ENCODE measurements at places on chromosomes 3 and 15.

DNA sequence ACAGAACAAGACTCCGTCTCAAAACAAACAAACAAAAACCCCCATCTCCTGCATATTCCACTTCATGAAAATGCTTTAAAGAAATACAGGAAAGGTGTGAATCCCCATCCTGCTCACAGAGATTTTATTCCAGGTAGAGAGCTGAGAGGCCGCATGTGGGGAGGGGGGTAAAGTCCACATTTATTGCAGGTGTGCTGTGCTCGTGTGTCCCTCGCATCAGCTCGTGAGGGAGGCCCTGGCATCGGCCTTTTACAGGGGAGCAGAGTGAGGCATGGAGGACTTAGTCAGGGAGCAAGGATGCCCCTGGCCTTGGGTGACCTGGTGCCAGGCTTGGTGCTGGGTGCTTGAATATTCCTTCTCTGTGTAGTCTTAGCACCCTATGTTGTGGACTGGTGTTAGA is 413.5 kb upstream of the C2CD4B start:
- no peak for DNase-seq

DNA sequence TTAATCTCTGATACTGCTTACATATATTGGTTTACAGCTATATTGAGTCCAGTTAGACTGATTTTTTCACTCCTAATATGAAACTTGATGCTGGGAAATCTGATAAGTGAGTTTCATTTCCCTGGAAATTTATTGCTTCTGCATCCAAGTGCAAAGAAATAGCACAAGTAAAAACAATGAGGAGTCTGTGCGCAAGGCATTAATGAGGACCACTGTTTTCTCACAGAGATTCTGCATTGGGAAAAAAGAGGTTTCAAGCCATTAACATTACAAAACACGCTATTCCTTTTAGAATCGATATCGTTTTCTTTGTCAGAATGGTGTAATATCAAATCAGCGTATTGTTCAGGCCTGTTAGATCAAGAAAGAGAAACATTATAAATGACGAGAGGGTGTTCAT is 723.3 kb upstream of the ARRDC4 start:
- no peak for DNase-seq

GRCh38 chr3:81072591-81072990 is 688.9 kb downstream of the GBE1 start:
- DNase-seq: no peak

DNA sequence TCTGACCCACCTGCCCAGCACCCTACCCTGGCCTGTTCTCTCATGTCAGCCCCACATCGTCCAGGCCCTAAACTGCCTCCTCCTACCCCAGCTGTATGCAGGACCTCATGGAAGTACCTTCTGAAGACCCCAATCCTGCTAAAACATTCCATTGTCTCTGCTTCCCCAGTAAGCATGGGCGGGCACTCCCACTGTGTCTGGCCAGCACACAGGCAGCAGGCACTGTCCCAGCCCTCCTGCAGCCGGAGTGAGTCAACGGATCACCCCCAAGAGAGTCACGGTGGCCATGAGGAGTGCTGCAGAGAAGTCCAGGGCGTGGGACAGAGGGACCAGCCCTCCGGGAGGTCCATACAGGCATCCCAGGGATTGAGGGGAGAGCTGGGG is 36.4 kb upstream of the SLCO2A1 start:
- DNase-seq: no peak
